Substantia nigra (tissue), 51 donors: ENCODE measurements at places on chromosomes 4 and X.

DNA sequence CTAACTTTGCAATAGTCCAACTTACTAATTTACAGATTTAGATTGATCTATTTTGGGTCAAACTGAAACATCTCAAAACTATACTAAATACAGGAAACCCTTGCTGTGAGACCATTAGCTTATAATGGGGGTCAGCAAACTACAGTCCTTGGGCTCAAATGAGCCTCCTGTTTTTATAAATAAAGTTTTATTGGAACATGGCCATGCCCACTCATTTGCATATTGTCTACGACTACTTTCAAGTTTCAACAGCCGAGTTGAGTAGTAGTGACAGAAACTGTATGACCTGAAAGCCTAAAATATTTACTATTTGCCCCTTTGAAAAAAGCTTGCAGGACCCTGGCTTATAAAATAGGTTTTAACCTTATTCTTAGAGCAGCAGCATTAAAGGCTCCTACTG, 92.4 kb downstream of the C4orf51 start:
- DNase-seq: no peak

DNA sequence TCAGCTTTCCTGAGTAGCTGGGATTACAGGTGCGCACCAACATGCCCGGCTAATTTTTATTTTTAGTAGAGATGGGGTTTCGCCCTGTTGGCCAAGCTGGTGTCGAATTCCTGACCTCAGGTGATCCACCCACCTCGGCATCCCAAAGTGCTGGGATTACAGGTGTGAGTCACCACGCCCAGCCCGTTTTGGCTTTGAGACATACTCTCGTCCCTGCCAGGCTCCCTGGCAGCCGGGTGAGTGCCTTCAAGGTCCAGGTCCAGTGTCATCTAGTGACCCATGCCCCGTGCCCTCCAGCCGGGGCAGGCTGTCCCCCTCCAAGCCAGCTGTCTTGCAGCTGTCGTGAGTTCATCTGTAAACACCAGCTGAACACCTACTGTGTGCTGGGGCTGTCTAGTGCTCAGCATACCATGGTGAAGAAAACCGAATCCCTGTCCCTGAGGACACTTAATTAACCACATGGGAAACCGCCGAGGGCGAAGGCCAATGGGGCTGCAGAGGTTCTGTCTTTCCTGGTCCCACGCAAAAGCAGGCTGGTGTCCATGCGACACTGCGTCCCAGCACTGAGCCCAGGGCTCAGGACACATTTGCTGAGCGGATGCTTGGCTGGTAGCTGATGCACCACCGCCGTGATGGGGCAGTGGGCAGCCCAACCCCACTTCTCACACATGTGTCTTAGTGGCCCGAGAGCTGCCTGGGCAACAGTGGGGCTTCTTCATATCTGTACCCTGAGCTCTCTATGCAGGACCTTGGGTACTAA, 21.9 kb downstream of the NSG1 start:
- no peak for DNase-seq

GRCh38 chrX:81577028-81577427, 375.1 kb downstream of the SH3BGRL start:
- DNase-seq: no peak

DNA sequence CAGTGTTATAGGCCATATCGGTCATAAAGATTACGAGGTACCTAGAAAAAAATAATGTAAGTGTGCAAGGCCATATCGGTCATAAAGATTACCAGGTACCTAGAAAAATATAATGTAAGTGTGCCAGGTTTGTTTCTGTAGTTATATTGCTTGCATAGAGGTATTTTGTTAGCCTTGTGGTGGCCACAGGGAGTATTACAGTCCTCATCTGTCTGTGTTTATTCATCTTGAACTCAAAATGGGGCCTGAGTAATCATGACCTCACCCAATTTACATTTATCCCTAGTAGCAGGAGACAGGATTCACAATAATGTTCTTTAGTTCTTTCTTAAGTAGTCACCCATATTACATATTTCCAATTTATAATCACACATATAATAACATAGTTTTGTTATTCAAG, 459.7 kb downstream of the MID1IP1 start:
- DNase-seq: no peak

- DNase-seq: no peak
Measured at GRCh38 chrX:40423299-40423698, 157.5 kb upstream of the ATP6AP2 start.

DNA sequence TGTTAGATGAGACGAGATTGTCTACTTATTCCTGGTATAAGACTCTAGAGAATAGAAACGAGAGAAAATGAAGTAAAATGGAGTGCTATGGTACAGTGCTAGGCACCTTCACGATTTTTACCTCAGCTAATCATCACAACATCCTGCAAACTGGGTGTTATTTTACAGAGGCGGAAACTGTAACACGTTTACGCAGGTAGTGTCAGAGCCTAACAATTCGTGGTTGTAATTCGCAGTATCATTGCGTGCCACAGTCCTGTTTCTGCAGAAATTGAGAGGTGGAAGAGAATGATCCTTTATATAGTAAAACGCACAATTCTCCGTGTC, 383 bp upstream of the TBC1D19 start:
- DNase-seq: no peak

GRCh38 chr4:76630741-76631140, 195.7 kb downstream of the SHROOM3 start:
- no peak for DNase-seq

GRCh38 chrX:119646515-119646914, 40.3 kb upstream of the NKRF start:
- no peak for DNase-seq

DNA sequence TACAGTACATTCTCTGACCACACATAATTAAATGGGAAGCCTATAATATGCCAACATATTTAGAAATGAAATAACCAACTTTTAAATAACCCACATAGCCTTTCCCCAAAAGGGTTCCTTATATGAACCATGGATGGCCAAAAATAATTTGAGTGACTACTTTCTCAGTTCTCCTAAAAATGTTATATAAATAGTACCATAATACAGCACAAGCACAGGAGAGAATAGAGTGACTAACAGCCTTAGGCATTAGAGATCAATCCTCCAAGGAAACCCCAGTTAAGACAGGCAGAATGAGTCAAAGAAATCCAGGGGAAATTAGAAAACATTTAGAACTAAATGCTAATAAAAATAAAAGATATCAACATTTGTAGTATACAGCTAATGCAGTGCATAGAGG, 50.2 kb downstream of the ANKRD17 start:
- no peak for DNase-seq

DNA sequence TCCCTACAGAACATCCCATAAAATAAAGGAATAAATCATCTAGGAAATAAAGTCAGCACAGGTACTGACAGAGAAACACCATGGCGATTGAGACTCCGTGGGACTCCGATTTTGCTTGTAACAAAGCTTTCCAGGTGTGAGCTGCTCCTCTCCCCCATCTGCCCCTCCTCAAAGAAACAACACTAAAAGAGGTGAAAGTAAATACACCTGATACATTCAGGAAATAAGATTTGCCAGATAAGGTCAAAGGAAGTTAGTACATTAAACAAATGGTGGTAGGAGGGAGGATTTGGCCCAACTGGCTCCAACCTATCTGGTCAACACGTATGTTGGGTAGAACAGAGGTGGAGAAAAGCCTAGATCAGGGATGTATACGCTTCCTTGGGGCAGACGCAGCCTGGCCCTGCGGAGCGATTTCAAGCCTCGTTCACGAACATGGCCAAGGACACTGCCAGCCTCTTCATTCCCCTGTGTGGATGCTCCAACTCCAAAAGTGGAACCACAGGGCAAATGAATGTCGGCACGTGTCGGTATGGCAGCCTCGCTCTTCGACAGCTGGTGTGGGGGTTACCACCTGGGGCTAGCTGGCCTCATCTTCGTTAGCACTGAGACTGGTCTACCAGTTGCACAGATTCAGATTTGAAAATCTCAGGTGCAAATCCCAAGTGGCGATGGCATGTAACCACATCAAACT, 162.5 kb downstream of the AFAP1 start:
- no peak for DNase-seq

- no peak for DNase-seq
Measured at GRCh38 chr4:150598909-150599308, 17.0 kb downstream of the MAB21L2 start.

DNA sequence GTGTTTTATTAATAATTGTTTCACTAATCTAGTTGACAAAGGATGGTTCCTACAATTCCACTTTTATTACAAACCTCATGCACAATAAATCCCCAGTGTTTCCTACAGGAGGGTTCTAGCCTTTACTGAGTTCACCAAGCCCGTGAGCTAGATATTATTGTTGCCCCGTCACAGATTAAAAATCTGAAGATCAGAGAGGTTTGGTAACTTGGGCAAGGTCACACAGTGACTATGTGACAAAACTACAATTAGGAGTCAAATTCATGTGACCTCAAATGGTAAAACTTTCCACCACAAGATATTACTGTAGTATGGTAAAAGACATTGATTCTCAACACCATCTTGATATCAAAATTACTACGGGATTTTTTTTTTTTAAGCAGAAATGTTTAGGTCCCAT, 124.6 kb downstream of the BTC start:
- DNase-seq: no peak

- DNase-seq: peak; percentile 56
Measured at GRCh38 chr4:153152501-153153338, 51.5 kb upstream of the TRIM2 start.

GRCh38 chr4:90245837-90246236, 118.6 kb downstream of the CCSER1 start:
- no peak for DNase-seq

DNA sequence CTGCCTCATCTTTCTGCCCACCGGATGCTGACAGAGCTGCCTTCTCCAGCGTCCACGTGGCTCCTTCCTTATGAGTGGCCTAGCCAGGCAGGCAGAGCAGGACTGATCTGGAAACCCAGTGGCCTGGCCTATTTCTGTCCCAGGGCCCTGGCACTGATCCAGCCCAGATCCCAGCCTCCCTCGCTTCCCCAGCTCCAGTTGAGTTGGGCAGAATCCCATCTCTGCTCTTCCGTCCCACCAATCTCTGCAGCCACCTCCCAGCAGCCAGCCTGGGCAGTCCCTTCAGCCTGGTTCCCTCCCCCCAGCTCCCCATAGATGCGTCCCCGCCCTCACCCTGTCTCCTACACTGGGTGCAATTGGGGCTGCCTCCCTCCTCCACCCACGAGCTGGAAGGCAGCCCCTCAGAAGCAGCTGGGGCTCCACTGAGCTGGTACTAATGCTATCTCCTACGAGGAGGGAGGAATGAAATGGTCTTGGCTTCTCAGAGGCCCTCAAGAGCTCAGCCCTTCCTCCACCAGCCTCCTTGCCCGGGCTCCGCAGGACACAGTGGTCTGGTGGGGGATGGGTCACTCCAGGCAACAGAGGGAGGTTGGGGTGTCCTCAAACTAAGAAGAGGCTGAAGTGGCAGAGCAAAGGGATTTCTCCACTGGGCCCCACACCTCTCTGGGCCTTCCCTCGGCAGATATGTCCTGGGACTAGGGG, 94.2 kb downstream of the PJA1 start:
- peak; percentile 4 for DNase-seq

DNA sequence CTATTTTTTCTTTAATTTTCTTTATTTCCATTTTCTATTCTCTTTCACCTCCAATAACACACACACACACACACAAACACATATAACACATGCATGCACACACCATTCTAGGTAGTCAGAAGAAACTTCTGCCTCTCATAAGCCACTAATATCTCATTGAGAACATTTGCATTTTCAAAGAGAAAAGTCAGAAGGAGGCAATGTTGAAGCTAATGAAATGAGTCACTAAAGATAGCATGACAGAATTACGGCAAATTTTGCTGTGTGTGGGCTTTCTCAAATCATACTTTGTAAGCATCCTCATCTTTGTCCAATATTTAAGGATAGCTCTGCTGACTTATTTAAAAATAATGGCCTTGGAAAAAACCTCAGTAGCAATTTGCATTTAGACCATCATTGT, 291.3 kb downstream of the GUCY2F start:
- no peak for DNase-seq

DNA sequence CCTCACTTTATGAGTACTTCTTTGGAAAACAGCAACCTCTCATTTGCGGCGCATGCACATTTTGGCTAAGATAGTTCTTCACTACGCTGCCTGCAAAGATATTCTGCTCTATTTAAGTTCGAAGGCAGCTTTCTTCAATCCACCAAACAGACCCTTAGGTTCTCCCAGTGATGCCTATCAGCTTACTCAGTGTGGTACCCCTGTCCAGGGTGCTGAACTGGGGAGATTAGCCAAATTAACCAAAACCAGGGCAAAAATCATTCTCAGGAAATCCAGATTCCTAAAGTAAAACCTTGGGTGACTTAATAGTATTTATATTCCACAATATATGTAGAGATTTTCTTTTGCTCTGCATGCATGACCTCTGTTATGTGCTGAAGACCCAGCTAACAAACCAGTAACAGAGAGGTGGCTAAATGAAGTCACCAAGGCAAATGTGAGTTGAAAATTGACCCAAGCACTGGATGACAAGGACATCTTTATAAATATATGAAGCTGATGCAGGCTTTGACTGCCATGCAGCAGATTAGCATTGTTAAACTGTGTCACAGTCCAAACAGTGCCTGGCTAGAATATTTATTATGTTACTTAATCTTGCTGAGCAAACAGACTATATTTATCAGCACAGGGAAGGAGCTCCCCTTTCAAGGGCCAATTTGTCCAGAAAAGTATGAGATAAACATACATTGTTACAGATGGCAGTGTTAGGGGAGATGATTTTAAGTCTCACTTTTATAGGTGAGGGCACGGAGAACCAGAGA, 418.2 kb downstream of the STIM2 start:
- no peak for DNase-seq

- no peak for DNase-seq
Measured at GRCh38 chr4:156794863-156795262, 176.7 kb downstream of the PDGFC start.

- no peak for DNase-seq
Measured at GRCh38 chr4:22787753-22788375, 95.1 kb downstream of the GBA3 start.

GRCh38 chrX:115702982-115703381, 142.0 kb downstream of the PLS3 start:
- no peak for DNase-seq

DNA sequence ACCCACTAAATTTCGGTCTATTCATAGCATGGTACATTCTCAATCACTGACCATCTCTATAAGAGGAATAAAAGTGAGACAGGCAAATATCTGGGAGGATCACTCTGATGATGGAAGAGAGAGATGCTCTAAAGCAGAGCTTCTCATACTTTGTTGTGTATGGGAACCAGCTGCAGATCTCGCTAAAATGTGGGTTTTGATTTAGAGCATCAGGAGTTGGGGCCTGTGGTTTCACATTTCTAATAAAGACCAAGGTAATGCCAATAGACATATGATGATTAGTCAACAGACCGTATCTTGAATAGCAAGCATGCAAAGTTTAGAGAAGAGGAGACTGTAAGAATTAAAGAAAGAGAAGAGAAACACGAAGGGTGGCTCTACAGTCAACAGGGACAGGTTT, 107.4 kb upstream of the FTHL17 start:
- no peak for DNase-seq

GRCh38 chrX:46759645-46759974, 692 bp upstream of the SLC9A7 start:
- no peak for DNase-seq

- no peak for DNase-seq
Measured at GRCh38 chr4:110867251-110867960, 244.5 kb upstream of the PITX2 start.

- peak; percentile 46 for DNase-seq
Measured at GRCh38 chr4:164252286-164252685, 501.6 kb upstream of the SMIM31 start.

GRCh38 chr4:8047837-8048678, 108.4 kb upstream of the AFAP1 start:
- DNase-seq: no peak

GRCh38 chrX:141662781-141663180, 35.8 kb downstream of the SPANXD start:
- DNase-seq: no peak
